ENCODE measurements at places on chromosomes 6 and 20.

DNA sequence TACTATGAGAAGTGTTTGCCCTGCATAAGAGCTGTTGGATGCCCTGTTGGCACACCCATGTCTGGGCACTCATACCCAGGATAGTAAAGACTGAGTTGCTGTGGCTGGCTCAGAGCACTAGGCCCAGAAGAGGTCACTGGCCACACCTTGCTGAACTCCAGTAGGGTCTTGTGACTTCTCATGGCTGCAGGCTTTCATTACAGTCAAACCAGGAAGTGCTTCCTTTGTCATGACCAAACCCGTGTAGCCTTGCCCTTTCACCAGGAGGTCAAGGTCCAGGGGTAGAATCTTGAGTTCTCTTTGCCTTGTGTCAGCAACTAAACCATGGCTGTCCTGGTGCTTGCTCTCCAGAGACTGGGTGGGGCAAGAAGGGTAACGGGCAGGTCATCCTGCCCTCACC is 49.5 kb downstream of the CD164 start:
- DNase-seq: no peak

- no peak for DNase-seq
Measured at GRCh38 chr6:7334685-7335084, 21.7 kb upstream of the SSR1 start.

GRCh38 chr6:33209856-33210255 is 1.6 kb downstream of the RING1 start:
- no peak for DNase-seq

DNA sequence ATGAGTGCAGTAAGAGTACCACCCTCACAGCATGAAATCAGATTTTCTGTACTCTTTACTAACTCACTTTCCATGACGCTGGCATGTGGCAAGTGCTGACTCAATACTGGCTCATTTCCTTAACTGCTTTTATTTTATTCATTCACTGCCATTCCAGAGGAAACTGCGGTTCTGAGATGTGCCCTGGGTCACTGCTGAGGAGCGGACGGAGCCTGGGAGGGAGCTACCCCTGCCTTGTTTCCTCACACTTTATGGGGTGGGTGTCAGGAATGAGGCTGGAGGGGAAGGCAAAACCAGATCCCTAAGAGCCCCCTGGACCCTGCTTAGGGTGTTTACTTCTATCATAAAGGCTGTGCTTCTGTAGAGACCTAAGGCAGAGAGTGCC is 14.4 kb downstream of the NT5E start:
- peak; percentile 14 for DNase-seq

DNA sequence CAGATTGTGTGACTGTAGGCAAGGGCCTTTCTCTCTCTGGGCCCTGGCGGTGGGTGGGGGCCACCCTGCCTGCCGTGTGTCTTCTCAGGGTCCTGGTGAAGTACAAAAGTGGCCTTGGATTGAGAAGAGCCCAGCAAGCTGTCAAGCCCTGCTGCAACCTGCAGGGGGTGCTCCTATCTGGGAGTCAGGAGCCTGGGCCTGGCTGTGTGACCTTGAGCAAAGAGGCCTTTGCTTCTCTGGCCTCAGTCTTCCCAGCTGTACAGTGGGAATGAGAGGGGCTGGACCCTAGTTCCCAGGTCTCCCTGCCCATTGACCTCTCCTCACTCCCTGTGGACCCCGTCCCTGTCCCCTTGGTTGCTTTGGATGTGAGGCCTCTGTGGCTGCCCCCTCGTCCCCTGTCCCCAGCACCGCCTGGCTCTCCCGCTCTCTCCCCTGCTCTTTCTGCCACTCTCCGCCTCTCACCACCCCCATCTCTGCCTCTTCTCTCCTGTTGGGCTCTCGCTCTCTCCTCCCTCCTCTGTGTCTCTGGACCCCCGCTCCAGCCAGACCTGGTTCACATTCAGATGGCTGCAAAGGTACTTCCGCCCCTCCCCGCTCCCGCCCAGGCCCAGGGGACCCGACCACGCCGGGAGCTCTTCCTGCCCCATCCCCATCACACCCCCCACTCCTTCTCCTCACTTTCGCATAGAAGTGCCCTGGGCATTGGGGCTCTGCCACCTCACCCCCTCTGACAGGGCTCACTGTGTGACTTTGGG is 46.7 kb downstream of the SRC start:
- DNase-seq: no peak

DNA sequence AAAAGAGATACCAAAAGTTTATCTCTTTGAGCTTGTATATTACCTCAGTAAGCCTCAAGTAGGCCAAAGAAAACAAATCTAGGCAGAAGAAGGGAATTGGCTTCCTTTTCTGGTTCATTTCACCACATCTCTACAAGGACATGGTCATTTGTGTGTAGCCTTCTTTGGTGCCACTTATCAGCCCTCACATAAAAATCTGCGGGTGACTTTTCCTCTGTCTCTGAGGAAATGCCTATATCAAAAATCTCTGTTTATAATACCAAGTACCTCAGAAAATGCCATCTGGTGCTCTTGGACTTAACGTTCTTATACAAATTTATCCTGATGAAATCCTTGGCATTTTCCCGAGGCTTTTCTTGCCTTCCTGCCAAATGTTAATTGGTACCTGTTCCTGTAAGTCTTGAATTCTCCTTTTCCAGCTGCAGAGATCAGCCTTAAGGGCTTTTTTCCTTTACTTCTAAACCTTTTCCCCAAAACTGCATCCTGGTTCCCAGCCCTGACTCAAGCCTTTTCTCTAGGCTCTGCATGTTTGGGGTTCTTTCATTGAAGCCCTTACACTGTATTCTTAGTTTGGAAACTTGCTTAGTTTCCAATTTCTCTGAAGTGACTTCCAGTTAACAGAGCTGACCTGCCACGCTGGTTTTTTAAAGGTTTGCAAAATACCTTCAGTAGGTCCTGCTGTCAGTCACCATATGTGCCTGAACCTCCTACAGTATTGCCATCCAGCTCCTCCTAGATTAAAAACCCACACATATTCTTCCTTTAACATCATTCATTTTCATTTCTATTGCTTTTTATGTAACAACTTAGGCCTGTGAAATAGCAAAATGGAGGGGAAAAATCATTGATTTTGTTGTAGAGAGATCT is 191.2 kb upstream of the PREP start:
- DNase-seq: no peak

DNA sequence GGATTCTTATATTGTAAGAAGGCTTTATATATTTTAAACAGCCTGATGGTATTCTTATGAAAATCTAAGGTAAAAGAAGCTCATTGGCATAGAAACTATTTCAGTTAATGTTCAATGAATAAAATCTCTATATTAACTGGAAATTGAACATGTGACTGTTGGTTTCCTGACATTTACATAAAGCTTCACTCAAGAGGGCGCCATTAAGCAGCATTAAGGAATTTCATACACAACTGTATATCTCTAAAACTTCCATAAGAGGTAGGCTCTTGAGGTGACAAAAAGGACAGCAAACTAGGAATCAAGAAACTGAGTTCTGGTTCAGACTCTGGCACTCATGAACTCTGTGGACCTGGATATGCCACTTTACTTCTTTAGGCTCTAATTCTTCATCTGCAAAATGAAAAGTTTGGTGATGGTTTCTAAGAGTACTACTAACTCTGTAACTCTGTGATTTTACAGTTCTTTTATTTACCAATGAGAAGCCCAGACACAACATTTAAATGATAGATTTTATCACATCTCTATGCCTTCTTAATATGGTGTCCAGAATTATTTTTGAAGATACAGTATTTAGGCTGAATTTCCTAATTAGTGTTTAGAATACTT is 147.5 kb downstream of the FLRT3 start:
- no peak for DNase-seq

- DNase-seq: no peak
Measured at GRCh38 chr20:53718142-53719021, 124.7 kb upstream of the ZNF217 start.

- DNase-seq: no peak
Measured at GRCh38 chr20:58237318-58238132, 9.1 kb upstream of the ANKRD60 start.

DNA sequence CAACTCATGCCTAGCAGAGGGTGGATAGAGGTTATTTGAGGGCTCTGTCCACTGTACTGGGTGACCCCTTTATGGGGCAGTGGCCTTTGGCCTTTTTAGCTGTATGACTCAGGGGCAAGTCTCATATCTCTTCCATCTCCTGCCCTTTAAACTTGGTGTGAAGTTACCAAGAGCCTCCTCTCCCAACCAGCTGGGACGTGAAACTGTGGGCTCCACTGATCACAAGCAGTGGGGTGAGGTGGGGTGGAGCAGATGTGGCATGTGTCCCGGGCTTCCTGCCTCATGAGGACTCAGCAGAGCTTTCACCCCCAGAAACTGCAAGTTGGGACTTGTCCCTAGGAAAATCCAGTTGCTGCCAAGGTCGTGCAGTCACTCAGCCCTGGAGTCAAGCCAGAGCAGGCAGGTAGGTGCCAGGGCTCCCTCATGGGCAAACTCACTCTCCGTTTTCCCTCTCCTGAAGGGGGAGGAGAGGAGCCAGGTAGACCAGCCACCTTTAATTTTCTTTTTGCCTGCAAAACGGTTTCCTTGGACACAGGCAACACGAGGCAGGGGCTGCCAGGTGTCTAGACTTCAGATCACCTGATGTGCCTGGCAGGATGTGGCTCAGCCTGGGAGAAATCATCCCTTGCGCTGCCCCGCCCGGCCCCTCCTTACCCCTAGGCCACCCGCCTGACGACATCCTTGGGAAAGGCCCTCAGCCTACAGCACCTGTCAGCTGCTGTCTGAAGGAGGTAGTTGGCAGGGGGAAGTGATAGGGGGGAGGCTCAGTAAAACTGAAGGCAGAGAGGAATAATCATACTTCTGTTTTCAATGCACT is 4.0 kb downstream of the CDKN1A start:
- peak; percentile 73 for DNase-seq

- no peak for DNase-seq
Measured at GRCh38 chr6:101513181-101513580, 119.7 kb downstream of the GRIK2 start.

- DNase-seq: no peak
Measured at GRCh38 chr6:165519316-165519715, 143.7 kb downstream of the PDE10A start.

GRCh38 chr6:133609415-133610226 is 279.3 kb upstream of the TCF21 start:
- DNase-seq: no peak
